ENCODE measurements at places on chromosomes 5 and 9. TPM values are rescaled to one million over a fixed set of nuclear protein-coding genes. Genes with fewer than 3 reads are reported as not detected.
A peak's percentile ranks its signal among the peaks of the same experiment; 100 is the strongest.

- DNase-seq, result no peak
These were observed 63.5 kb downstream of the MPDZ start for GRCh38 chr9:13215791-13216554.

GRCh38 chr9:89450213-89450612, 47.7 kb downstream of the SEMA4D start:
- DNase-seq, result no peak

DNA sequence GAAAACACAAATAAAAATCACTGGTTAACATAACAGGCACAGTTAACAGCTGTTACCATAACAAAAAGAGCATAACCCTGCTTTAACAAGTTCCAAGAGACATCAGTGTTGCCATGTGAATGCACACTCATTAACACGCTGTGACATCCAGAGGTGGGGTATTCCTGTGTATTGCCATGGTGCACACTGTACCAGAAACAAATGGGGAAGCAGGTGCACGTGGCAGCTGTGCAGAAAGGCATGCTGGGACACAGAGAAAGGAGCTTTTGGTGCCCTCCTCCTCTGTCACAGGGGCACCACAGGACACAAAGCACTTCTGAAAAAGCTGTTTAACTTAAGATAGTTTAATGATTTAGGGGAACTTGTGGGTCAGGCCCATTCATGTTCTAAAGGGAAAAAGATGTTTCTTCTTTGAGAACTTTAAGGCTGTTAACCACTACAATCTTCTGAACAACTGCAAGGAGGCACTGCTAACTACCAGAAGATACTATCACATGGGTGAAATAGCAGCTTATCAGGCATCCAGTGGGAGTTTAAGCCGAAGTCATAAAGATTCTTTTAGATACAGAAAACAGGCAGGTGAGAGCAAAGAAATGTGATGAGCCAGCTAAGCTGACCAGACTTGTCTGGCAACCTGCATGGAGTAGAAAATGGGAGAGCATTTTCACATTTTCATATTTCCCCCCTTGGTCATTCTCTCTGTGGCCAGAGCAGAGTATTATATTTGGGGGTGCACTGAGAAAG, 56.4 kb upstream of the GOLPH3 start:
- DNase-seq, result peak; percentile 60

DNA sequence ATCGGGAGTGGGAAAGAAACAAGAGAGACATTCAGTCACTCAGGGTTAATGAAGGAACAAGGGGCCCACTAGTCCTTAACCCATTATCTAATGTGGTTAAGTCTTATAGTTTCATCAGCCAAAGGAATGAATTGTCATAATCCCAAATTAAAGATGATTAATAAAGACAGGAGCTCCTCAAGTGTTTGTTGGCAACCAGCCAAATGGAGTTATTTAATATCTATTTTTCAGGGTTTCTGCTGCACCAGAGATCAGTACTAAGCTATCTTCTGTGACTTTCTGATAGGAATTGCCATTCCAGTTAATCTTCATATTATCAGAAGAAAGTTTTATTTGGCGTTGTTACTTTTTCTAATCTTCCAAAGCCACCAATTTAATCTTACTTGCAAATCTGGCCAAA, 34.0 kb upstream of the FCHO2 start:
- no peak for DNase-seq

DNA sequence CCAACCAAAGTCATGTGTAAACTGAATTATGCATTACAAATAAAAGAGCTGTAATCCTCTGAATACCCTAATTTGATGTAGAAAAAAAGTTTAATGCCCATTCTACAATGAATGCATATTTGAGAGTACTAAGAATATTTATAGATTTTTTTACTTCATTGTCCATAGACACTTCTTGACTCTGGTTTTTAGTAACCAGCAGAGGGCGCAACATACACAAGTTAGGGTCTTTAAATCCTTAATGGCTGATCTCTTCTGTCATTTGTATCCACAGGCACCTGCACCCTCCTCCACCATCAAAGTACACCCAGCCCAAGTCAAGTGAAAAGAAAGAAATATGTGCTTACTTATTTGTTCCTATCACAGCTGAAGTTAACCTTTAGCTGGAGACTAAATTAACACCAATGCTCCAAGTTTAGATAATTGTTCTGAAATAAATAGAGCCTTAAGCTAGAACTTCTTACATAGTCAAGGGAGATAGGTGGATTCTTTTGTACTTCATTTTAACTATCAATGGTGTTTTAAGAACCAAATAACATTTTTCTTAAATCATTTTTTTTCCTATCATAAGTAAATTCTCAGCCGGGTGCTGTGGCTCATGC, 524.2 kb upstream of the DAB2 start:
- DNase-seq, result peak; percentile 66

- peak; percentile 38 for DNase-seq
These were observed 390.6 kb downstream of the DNAH5 start for GRCh38 chr5:13553896-13554295.

- no peak for DNase-seq
These were observed 21.7 kb downstream of the ABO start for GRCh38 chr9:133253268-133253667.

DNA sequence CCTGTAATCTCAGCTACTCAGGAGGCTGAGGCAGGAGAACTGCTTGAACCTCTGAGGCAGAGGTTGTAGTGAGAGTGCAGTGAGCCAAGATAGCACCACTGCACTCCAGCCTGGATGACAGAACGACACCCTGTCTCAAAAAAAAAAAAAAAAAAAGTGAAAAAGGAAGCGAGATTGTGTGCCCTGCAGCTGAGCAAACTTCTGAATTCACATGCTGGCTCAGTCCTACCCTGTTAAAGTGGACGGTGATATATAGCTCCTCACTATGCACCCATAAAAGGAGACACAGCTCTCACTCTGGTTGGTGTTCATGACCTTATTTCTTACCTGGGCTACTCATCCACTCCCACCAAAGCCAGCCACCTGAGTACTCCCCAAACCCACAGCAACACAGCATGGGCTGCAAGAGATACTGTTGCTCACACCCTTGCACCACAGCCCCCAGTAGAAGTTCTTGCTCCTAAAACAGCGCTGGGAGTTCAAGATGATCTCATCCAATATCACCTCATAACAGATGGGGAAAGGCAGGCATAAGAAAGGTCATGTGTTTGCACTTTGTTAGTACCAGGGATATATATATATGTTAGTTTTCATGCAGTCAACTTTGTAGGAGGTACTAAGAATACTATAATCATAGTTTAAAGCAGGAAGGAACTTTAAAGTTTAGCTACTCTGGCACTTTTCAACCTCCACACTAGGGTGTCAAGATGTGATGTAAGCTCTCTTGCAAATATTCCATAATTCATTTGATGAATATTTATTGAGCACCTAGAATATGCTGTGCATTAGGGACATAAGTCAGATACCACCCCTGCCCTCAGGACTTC, 4.0 kb downstream of the TTLL11 start:
- DNase-seq, result peak; percentile 28

- DNase-seq, result peak; percentile 74
These were observed 984 bp downstream of the STXBP1 start for GRCh38 chr9:127612939-127613582.

GRCh38 chr9:135088979-135089847, 1.7 kb downstream of the OLFM1 start:
- no peak for DNase-seq

- no peak for DNase-seq
These were observed 217.7 kb downstream of the DEPDC1B start for GRCh38 chr5:60482301-60482700.

DNA sequence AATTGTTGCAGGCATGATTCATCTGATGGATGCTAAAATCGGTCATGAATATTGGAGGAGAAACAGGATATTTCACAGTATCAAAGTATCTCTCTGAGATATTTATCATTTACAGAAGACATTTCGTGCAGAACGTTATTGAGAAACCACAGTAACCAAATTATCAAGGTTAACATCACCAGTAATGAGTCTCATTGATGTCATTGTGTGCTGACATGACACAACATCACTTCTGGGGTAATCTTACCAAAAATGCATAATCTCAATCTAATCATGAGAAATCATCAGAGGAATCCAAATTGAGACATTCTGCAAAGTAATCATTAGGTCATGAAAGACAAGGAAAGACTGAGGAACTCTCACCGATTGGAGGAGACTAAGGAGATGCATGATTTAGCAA, 42.7 kb downstream of the C5orf22 start:
- DNase-seq, result no peak

- no peak for DNase-seq
These were observed 26.0 kb downstream of the JMY start for GRCh38 chr5:79261897-79262296.

DNA sequence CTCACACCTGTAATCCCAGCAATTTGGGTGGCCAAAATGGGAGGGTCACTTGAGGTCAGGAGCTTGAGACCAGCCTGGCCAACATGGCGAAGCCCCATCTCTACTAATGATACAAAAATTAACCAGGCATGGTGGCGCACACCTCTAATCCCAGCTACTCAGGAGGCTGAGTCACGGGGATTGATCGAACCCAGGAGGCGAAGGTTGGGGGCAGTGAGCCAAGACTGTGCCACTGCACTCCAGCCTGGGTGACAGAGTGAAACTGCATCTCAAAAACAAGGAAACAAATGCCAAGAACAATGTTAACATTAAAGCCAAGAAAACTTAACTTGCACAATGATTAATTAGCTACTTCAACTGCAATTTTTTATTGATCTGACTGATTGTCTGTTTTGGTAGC, 202.6 kb downstream of the ARRDC3 start:
- no peak for DNase-seq

DNA sequence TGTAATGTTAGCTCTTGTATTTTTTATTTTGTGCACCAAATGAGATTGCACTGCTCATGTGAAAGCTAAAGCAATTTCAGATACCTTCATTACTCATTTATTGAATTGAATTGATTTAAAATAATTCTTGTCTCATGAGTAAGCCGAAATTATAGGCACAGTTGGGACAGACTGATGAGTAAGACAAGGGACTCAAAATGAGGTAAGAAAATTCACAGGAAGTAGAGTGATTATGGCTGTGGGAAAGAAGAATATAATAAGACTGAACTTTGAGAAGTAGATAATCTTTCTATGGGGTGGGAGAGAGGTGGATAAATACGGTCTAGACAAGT, 51.1 kb downstream of the NUDT12 start:
- DNase-seq, result no peak

DNA sequence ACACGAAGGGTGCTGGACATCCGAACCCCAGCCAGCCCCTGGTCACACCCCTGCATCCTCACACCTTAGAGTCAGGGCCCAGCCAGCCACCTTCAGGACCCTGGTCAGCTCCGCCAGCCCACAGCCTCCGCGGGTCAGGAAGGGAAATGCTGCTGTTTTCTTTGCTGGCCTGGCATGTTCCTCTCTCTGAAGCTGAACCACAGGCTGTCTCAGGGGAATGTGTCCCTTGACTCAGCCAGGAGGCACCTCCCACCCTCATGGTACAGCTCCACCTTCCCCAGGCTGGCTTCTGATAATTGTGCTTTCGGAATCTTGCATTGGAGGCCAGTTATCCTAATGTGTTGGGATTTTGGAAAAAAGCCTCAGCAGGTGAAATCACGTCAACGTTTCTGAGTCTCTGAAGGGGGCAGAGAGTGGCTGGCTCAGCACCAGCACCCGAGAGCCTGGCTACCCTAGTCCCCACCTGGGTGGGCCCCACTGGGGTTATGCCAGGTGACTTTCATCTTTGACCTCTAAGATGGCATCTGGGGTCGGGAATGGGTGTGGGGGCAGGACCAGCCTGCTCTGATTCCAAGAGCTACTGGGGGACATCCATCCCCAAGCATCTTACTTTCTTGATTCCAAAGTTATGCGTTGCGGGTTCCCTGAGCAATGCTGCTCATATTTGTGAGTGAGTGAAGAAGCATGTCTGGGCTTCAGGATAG, 9.8 kb upstream of the OLFM1 start:
- no peak for DNase-seq

DNA sequence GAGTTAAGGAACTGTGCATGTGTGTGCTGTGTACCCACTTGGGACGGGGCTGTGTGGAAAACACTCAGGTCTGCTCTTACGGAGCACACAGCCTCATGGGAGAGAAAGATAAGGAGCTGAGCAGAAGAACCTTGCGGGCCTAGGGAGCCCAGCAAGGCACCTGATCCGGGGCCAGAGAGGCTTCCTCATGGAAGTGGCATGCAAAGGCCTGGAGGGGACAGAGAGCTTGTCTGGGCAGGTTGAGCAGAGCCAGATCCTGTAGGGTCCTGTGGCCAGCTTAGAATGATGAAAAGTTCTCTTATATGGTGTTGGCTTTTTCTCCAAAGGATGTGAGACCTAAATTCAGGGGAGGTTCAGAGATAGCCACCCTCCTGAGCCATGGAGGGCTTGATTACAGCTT, 45.2 kb downstream of the NEK6 start:
- DNase-seq, result no peak

GRCh38 chr5:10366310-10367272, 13.1 kb downstream of the MARCHF6 start:
- DNase-seq, result peak; percentile 72

DNA sequence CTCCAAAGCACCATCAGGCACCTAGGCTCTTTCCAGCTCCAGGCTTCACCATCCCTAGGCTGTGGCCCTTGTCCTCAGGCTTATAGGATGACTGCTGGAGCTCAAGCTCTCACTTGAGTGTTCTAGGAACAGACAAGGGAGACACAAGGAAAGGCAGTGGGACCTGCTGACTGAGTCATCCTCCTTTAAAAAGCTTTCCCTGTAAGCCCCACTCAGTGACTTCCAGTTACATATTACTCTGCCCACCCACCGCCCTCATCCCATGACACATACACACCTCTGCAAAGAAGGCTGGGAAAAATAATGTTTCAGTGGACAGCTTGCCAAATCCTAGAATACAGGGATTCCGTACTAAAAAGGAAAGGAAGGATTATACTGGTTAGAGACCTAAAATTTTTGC, 154.2 kb upstream of the ZNF366 start:
- DNase-seq, result no peak

- DNase-seq, result no peak
These were observed 157.1 kb upstream of the CDH6 start for GRCh38 chr5:31036411-31036810.

- no peak for DNase-seq
These were observed 13.4 kb upstream of the SLC25A51 start for GRCh38 chr9:37917313-37917731.

DNA sequence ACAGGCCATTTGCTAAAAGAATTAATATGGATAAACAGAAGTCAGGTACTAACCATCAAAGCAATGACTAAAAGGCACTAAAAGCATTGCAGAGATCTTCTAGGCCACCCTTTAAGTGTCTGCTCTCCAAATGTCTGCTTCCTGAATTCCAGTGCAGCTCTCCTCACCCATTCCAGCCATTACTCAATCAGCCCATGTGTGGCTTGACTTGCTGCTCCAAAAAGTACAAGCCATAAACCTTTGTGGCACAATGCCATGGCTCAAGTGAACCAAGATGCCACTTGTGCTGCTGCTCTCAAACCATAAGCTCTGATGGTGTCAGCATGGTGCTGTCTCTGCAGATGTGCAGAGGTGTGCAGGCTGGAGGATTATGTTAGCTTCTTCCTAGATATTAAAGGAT, 290.2 kb upstream of the POU5F2 start:
- no peak for DNase-seq

C9orf57 gene
- total RNA-seq, result not detected

TSLP gene
- total RNA-seq, result not detected

ANKRD34B gene
- total RNA-seq, result 0.15 TPM

PNPLA7 gene
- total RNA-seq, result 4.9 TPM

MFAP3 gene
- total RNA-seq, result 29.3 TPM

MYO10 gene
- total RNA-seq, result 116 TPM

IFNK gene
- not detected for total RNA-seq

ACTBL2 gene
- total RNA-seq, result 1.5 TPM

Data from PC-9 (cell line).